Skeletal muscle cell (primary cell): ENCODE measurements at places on chromosomes 4 and X.

GRCh38 chr4:89316931-89317366 lies 9.3 kb upstream of the GPRIN3 start:
- peak; percentile 33 for DNase-seq

DNA sequence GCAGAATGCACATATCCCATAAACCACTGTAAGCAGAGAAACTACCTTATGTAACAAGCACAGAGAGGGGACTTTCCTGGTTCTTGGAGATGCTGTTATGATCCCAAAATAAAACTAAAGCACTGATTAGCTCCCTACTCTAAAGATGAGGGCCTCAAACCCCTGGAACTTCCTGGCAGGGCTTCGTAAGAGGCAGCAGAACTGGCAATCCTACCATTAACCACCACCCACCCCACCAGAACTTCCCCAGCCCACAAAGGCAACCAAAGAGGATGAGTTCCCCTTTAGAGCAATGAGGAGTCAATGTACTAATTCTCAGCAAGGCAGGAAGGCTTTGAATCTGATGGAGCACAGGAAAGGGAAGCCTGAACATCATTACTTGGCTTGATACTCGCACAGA lies 436.5 kb upstream of the FRG1 start:
- DNase-seq: no peak

DNA sequence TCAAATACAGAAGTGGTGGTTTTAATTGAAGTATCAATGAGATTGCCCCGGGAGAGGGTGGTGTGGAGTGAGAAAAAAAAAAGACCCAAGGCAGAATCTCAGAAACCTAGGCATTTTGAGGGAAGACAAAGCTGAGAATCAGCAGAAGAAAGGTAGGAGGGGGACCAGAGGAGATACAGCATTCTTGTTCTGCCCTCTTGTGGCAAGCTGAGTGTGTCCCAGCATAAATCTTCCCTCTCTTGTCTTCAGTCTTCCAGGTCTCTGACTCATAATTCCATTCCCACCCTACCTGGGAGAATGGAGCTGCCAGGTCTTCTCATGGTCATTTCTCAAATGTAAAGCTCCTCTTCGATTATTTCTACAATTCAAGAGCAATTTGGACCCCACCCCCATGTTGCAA lies 32.7 kb upstream of the MAGED1 start:
- no peak for DNase-seq

DNA sequence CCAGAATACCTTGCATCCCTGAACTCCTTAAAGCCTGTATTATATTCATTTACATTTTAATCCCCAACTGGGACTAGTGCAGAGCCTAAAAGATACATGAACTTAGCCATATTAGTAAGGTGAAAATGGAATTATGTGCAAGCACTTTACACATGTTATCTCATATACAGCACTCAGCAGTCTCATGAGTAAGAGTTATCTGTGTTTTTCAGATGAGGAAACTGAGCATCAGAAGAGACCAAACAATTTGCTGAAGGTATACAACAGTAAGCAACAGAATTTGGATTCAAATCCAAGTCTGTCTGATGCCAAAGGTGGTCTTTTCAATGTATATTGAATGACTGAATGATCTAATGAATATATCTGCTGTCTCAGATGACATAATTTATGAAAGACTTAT lies 12.3 kb downstream of the ATP7A start:
- DNase-seq: no peak

DNA sequence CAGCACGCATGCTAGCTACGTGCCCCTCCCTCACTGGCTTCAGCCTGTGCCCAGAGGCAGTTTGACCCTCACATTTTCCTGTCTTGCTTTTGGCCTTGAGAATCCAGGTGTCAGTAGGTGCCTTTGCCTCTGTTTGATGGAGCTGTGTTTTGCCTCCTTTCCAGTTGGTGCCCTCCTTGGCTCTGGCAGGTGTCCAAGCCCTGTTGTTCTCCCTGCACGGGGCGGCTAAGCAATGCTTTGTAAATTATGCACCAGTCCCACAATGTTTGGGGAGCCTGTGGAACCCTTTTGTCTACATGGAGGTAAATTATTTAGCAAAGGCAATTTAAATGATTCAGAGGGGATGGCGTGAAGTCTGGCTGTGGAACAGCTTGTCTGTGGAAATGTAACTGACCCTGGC lies 202.9 kb upstream of the BOD1L1 start:
- DNase-seq: no peak
